ENCODE measurements at places on chromosomes 16 and 17.

GRCh38 chr17:74953134-74953687, 17.5 kb downstream of the OTOP3 start:
- no peak for DNase-seq

DNA sequence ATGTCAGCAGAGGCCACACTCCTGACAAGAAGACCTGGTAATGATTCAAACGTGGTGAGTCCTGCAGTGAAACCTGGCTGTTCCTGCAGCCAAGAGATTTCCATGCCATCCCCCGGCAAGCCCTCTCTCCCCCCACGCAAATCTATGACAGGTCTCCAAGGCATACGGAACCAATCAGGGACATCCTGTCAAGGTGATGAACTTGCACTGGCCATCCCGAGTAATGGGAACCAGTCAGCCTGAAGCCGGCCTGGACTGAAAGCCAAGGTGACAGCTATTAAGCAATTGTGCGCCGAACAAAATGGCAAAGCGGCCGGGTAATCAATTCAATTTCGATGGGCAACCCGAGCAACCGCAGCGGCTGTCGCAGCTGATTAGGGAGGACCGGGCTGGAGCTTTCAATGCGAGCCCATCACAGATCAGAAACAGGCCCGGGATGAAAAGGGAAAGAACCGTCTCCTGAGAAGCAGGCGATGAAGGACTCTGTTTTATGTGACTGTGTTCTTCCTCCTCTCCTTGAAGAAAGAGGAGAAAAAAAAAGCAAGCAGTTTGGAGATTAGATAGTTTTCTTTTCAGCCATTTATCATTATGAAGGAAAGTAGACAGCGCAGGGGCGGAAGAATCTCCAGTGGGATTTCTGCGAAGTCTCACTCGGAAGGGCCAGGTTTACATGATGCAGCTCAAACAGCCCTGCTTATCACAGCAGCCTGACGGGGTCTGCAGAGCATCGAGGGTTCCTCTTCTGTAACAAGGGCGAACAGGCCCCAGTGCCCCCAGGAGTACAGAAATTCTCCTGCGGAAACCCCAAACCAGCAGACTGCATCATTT, 35.2 kb downstream of the TBX4 start:
- no peak for DNase-seq

GRCh38 chr17:49195751-49196150, 14.6 kb downstream of the GNGT2 start:
- DNase-seq, result no peak

- no peak for DNase-seq
Observed at GRCh38 chr17:39981207-39981741, 667 bp downstream of the PSMD3 start.

- no peak for DNase-seq
Observed at GRCh38 chr17:65459677-65460347, 101.6 kb downstream of the AXIN2 start.

- DNase-seq, result no peak
Observed at GRCh38 chr16:54397190-54397835, 110.7 kb upstream of the IRX3 start.

GRCh38 chr16:11725457-11725856, 17.2 kb downstream of the TXNDC11 start:
- no peak for DNase-seq

DNA sequence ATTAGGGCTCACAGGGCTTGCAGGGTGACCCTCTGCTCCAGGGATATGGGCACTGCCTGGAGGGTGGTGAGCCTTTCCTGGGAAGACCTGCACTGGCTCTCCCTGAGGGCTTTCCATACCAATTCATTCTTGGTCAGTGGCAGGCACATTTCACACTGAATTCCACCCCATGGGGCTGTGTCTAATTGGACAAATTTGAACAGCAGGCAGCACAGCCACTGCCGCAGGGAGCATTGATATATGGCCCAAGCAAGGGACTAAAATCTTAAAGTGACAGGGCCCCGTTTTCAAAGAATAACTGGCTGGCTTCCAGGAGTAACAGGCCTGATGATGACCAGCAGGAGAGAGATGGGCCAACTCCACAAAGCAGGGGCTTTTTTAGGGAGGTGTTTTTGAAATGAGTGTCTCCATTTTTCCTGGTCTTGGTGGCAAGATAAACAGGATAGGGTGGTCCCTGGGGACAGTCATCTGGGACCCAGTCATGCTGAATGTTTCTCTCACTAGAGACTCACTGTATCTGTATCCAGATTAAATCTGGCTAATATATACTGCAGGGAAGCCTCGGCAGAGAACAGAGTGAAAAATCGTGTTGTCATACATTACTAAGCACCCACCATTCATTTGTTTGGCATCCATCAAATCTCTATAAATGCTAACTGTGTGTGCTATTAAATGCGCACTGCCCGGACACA, 74.1 kb upstream of the TBX2 start:
- no peak for DNase-seq

- no peak for DNase-seq
Observed at GRCh38 chr17:48883171-48883570, 9.4 kb upstream of the ATP5MC1 start.

- DNase-seq, result no peak
Observed at GRCh38 chr16:4790261-4790660, 2.1 kb upstream of the SEPTIN12 start.

DNA sequence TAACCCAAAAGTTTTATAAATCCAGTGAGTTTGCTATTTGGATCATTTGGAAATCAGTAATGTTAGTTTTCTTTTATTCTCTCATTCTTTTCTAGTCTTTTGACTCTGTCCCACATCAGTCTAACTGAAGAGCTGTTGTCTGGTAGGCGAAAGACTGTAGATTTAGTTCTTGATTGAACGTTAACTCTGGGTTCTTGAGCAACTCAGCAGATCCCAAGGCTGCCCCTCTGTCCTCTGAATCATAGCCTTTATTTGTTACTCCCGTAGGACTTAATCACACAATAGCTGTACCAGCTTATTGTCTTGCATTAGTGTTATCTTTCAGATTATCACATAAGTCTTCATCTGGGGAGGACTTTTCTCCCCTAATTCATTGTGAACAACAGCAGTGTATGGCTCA, 119.3 kb upstream of the TOM1L1 start:
- no peak for DNase-seq

GRCh38 chr16:67277999-67278772, 1.1 kb upstream of the PLEKHG4 start:
- no peak for DNase-seq

DNA sequence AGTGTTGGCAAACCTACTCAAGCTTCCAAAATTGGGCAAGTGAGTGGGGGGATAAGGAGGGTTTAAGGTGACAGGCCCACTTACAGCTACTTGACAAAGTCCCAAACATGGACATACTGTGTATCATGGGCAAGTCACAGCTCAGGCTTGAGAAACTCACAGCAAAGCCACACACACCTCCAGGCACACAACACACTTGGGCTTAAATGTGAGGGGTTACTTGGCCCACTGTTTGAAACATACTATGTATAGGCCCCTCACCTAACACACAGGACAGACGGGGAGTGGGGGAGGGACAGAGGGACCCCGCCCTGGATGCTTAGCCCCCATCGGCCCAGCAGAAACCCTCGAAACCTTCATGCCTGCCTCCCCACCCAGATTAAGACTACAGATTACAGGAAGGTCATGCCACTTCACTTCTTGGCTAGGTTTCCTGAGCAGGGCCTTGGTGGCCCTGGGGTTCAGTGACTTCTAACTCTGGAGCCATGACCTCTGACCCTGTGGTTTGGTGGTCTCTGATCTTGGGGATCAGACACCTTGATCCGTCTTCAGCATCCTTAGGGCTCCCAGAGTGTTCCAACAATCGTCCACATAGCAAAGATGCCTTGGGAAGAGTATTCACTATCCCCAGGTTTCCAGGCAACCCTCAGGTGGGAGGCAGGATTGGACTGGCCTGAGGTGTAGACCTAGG, 2.3 kb upstream of the SAMD14 start:
- no peak for DNase-seq

- DNase-seq, result no peak
Observed at GRCh38 chr16:12345349-12345748, 368.8 kb downstream of the SNX29 start.

DNA sequence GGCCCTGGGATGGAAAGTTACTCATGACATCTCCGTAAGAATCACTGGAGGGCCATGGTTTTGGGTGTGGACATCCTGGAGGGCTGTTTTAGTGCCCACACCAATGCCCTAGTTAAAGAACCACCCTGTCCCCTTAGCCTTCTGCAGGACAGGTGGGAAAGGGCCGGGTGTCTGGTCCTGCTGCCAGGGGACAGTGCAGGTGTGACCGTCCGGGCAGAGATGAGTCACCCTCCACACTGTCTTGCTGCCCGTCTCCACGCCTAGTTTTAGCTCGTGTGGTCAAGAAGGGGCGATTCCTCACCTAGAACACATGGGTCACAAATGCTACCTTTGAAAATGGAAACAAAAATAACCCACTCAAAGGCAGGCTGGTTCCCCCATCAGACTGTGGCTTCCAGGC, 17.0 kb downstream of the CEP295NL start:
- DNase-seq, result no peak

GRCh38 chr17:46719891-46720290, 98.6 kb downstream of the WNT3 start:
- DNase-seq, result no peak

DNA sequence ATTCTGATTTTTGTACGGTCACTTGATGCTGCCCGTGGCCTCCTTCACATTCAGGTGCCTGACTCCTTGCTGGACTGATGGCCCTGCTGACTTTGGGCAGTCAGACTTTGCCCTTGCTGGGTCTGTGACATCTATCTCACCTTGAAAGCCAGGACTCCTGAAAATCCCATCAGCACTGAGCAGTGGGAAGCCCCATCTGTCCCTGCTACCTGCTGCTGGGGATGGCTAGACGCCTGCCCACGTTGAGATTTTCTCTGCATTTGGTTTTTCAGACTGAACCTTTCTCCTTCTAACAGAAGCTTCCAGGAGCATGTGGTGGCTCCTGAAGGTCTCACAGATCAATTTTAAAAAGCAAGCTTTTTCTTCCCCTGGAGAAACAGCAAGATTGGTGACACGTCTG, 10.2 kb upstream of the ZNF18 start:
- DNase-seq, result no peak

DNA sequence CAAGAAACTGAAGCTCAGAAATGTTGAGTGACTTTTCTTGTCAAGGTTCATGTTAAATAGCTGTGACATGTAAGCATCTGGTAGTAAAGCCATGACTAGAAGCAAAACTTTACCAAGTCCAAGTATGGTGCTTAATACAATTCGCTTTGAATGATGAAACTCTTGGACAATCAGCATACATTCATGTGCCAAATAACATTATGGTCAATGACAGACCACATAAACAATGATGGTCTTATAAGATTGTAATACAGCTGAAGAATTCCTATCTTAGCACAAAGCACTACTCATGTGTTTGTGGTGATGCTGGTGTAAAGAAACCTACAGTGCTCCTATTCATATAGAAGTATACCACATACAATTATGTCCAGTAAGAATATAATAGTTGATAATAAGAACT, 97.1 kb upstream of the RPRML start:
- DNase-seq, result no peak

GRCh38 chr16:22239131-22239805, 33.2 kb downstream of the EEF2K start:
- no peak for DNase-seq

DNA sequence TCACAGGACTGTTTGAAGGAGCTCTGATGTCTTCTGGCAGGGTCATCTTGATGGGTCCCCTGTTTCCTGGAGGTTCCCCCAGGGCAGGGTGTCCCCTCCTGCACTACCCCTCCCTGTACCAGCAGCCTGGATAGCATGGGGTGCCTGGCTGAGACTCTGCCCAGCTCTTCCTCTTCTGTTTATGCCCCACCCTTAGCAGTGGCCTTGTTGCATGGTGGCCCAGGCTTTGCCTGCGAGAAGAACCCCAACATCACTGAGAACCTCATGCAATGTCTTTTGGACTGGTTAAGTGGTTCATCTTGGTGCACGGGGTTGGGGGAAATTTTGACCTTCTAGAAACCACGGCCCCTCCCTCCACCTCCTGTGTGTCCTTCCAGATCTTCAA, 121.8 kb downstream of the IRX3 start:
- DNase-seq, result no peak

- DNase-seq, result no peak
Observed at GRCh38 chr16:84566545-84567257, 51.2 kb downstream of the COTL1 start.

DNA sequence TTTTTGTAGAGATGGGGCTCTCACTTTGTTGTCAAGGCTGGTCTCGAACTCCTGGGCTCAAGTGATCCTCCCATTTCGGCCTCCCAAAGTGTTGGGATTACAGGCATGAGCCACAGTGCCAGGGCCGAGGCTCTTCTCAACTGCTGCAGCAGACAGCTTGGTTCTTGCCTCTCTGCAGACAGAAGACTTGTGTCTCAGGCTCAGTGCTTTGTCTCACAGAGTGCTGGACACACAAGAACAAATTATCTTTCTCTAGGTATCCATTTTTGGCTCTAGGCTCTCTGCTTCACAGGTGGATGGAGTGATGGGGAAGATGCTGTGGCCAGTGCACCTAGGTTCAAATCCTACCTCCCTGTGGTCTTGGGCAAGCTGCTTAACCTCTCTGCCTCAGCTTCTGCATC, 80.8 kb upstream of the RNU2-1 start:
- no peak for DNase-seq

- peak; percentile 72 for DNase-seq
Observed at GRCh38 chr17:68035131-68035522, 408 bp upstream of the KPNA2 start.

DNA sequence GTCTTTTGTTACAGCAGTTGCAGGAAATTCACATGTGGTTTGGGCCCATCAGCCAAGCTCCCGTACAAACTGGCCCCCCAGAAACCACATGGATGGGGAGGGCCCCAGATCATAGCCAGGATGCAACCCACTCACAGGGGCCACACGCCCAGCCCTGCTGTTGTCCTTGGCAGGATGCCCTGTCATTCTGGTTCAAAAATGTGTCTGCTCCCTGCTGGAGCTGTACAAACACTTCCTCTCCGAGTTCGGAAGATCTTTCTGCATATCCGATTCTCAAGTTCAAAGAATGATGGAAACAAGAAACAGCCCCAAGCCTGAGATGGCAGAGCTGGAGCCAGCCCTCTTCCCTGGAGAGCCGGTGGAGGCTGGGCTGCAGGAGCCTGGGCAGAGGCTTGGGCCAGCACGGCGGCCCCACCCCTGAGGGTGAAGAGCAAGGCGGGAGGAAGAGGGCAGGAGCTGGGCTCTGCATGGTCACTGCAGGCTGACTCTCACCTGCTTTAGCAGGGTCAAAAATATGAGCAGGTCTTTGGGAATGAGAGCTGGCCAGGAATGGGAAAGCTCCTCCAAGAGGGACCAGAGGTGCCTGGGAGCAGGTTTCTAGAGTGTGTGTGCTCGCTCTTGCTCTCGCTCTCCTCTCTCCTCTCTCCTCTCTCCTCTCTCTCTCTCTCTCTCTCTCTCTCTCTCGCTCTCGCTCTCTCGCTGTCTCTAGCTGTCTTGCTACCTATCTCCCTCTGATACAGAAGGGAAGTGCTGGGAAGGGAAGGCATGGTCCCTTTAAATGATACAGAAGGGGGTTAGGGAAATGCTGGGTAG, 34.7 kb upstream of the ENPP7 start:
- DNase-seq, result no peak

DNA sequence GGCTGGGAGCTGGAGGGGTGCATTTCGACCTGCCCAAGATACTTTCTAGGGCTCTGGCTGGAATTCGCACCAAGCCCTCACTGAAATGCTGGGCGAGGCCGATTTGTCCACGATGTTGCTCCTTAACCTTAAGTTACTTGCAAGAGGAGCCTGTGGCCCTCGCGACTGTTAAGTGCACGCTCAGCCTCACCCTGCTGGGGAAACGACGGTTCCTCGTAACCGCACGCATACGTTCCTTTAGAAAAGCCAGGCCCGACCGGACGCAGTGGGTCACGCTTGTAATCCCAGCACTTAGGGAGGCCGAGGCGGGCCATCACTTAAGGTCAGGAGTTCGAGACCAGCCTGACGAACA, 607 bp upstream of the NCOR1 start:
- DNase-seq, result peak; percentile 15

GRCh38 chr16:27429330-27429871, 27.4 kb downstream of the IL21R start:
- peak; percentile 26 for DNase-seq

All from stimulated activated effector memory CD8-positive, alpha-beta T cell treated with anti-CD3 and anti-CD28 coated beads, Interleukin-12 subunit alpha, Interleukin-12 subunit beta, amount 100 ng/mL, for 72 hours (primary cell).